RCC 7860 (cell line): ENCODE measurements at places on chromosomes 1 and 21.

- no peak for DNase-seq
These were observed 127.1 kb downstream of the PPIAL4G start for GRCh38 chr1:148355976-148356375.

DNA sequence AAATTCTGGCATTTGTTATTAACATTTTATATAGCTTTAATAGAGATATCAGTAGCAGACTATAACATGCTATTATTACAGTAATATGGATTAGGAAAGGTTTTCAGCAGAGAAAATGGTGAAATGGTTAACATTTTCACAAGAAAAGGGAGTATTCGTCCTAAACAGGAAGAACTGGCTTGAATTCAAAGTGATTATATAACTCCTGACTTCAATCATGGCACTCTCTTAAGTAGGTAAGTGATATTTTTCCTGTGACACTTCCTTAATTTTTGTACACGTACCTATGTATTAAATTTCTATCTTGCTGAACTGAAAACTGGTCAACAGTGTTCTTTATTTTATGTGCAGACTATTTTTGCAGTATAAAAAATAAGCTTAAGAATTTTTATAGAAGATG, 67.9 kb upstream of the CNN3 start:
- DNase-seq = no peak

GRCh38 chr1:172483448-172483847, 39.6 kb upstream of the PIGC start:
- DNase-seq = no peak

DNA sequence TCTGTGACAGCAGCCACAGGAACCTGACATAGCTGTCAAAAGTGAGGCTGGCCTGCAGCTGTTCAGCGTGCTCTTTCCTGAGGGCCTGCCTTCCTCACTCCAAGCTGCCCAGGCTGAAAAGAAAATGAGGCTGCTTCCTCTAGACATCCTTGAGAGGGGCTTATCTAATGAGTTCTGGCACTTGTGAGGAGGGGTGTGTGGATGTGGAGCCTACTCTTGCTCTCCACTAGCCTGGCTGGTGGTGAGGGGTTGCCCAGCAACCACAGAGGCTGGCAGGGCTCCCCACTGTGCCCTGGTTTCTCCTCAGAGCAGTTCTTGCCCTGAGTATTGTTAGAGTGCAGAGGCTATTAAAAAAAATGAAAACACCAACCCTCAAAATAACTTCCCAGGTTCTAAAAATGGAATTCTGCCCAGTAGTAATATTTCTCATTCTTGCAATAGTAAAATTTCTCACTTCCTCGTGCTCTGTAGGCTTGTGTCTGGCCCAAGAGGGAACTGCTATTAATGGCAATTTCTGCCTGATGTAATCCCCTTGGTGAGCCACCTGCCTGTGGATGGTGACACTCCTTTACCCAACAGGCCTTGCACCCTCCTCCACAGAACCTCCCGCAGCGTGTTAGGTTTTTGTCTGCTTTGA, 52.6 kb upstream of the EPS8L3 start:
- DNase-seq = no peak

DNA sequence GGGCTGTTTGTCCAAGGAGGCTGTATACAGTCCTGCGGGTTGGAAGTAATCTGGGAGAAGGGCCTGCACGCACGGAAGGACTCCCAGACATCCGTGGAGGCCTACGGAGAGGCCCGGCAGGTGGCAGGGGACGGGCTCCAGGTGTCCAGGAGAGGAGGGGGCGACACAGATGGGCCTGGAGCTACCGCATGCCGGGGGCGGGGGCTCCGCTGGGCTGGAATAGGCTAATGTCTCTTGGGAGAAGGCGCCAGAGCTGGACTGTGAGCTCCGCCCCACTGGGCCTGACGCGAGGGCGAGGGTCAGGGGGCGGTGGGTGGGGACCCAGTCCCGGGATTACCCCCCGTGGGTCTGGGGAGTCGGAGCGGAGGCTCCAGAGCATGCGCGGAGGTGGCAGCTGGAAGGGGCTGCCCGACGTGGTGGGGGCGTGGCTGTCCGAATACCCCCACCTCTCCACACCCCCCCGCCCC, 659 bp downstream of the AGO1 start:
- DNase-seq = no peak

GRCh38 chr1:168031627-168032026, 94.8 kb upstream of the MPC2 start:
- no peak for DNase-seq

- no peak for DNase-seq
These were observed 58.4 kb upstream of the ATP1B1 start for GRCh38 chr1:169048043-169048442.

DNA sequence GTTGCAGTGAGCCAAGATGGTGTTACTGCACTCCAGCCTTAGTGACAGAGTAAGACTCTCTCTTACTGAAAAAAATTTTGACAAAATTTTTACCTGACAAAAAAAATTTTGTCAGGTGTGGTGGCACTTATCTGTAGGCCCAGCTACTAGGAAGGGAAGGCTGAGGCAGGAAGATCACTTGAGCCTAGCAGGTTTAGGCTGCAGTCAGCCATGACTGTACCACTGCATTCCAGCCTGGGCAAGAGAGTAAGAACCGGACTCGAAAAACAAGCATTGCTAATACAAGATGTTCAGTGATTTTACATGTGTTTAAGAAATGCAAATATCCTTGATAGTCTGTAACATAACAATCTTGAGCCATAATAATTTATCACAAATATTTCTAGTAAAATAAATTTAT, 46.9 kb downstream of the USP48 start:
- no peak for DNase-seq

DNA sequence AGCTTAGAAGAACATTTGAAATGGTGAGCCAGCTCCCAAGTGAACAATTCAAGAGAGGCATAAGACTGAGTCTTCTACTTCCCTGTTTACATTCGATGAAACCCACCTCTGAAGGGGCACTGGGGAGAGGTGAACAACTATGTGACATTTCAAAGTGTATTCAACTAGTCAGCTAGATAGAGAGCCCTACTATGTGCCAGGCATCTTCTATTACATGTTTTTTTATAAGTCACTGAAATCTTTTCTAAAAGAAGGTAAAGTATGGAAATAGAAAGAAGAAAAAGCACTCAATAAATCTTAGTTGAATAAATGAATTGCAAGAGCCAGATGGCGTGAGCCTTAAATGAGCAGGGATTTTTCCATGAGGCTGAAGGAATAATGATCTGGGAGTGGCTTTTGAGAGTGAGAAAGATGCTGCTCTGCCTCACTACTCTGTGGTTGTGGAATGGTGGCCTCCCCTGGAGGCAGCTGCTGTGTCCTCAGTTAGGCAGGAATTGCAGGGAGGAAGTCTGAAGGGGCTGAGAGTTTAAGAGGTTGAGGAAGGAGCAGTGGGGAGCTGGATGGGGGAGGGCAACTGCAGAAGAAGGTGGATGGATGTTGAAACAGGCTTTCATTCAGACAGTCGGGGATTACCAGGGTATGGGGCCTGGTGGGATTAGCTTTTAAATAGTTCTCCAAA, 10.4 kb upstream of the PTPRF start:
- no peak for DNase-seq

DNA sequence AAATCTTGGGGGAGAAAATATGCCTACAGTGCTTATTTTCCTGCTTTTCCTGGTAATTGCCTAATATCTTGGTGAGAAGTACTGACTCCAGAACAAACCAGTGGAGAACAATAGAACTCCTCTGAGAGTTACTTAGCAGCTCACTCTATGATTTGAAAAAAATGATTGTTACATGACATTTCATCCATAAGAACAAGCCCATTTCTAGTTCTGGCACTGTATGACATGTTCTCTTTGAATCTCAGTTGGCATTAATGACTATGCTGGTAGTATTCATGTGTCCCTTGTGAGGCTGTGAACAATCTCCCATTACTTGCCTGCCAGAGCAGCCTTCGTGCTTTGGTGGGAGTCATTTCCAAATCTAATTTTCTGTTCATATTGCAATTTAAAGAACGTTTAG, 58.0 kb downstream of the CLIC4 start:
- no peak for DNase-seq

GRCh38 chr1:33741749-33742148, 122.1 kb upstream of the HMGB4 start:
- no peak for DNase-seq

- DNase-seq = no peak
These were observed 4.2 kb downstream of the PSMB4 start for GRCh38 chr1:151403612-151404011.

DNA sequence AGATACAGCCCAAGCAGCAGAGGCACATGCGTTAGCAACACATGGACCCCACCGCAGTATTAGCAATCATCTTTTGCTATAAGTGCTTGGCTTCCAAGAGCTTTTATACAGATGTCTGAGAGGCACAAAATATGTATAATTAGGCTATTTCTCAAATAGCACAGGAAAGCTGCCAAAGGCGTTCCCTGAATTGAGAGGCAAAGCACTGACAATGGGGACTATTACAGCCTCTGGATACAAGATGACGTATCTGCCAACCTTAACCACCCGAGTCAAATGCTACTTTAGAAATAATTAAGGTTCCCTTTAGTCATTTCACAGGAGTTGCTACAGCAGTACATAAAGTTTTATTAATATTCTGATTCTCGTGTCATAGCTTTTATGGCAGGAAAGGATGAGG, 6.4 kb downstream of the STMN1 start:
- DNase-seq = no peak

- DNase-seq = no peak
These were observed at the start of gene SEMA4A for GRCh38 chr1:156153362-156153761. TSS of gene SEMA4A (plus strand) at chr1:156153585. CDS start at chr1:156154579, 994 bp downstream.

DNA sequence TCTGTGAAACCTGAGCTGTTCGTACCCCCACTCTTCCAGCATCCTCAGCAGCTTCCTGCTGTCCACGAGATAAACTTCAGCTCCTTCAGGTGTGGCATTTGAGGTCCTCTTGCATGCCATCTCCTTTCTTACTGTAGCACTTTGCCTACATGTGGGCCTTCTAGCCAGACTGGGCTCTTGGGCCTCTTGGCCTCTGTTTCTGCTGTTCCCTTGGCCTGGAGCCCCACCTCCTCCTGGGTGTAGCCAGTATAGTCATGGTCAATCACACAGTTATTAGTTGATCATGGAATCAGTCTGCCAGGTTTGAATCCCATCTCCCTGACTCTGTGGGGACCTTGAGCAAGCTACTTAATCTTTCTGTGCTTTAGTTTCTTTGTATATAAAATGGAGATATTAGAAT, 26.4 kb downstream of the TMEM53 start:
- DNase-seq = no peak

GRCh38 chr1:18736958-18737357, 106.3 kb downstream of the PAX7 start:
- no peak for DNase-seq

DNA sequence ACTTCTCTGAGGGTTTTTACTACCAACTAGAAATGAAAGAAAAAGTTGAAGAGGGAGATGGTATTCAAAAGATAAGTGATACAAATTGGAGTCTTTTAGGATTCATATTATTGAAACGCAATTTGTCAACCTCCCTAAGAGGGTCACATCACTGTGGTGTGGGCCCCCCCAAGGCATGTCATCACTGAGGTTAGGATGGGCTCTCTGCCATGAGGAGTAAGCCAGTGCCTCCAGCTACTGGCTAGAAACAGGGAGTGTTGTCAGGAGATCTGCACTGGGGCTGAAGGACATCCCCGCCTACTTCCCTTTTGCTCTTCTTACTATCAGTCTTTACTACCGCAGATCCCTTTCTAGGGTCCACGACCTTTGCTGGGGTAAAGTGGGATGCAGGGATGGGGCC, 25.9 kb downstream of the ITSN1 start:
- no peak for DNase-seq

DNA sequence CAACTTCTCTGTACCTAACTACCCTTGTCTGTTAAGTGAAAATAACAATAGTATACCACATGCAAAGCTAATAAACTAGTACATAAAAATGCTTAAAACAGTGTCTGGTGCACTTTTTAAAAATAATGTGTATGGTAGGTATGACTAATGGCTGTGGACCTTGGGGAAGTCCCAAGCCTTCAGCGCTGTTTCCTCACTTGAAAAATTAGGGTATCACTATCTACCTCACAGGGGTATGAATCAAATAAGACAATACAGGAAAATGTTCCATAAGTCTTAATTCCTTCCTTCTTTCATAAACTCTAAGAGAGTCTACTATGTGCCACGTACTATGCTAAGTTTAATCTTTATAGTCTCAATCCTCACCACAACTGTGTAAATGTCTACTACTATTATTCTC, 32.0 kb downstream of the EGLN1 start:
- DNase-seq = peak; percentile 31

- no peak for DNase-seq
These were observed 11.6 kb downstream of the GJA5 start for GRCh38 chr1:147748676-147749350.

DNA sequence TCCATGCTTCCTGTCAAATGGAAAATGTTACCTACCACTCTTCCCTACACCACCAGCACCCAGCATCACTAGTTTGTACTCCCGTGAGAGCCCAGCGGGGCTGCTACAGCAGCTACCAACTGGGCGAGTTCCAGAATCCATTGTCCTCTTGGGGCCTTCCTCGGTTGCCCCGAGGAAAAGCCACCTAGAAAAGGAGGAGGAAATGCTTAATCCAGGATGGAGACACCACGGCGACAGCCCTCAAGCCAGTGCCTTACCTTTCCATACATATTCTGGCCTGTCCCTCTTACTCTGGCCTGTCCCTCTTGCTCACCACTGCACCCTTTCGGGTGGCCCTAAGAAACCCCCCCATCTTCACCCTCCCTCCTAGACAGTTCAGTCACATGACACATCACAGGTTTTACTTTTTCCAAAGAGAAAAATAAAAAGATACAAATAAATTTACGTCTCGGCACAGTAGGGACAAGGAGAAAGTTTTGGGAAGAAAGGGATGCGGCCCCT, 478 bp downstream of the RIT1 start:
- DNase-seq = peak; percentile 20

- no peak for DNase-seq
These were observed 31.4 kb upstream of the BCL9 start for GRCh38 chr1:147509786-147510395.

DNA sequence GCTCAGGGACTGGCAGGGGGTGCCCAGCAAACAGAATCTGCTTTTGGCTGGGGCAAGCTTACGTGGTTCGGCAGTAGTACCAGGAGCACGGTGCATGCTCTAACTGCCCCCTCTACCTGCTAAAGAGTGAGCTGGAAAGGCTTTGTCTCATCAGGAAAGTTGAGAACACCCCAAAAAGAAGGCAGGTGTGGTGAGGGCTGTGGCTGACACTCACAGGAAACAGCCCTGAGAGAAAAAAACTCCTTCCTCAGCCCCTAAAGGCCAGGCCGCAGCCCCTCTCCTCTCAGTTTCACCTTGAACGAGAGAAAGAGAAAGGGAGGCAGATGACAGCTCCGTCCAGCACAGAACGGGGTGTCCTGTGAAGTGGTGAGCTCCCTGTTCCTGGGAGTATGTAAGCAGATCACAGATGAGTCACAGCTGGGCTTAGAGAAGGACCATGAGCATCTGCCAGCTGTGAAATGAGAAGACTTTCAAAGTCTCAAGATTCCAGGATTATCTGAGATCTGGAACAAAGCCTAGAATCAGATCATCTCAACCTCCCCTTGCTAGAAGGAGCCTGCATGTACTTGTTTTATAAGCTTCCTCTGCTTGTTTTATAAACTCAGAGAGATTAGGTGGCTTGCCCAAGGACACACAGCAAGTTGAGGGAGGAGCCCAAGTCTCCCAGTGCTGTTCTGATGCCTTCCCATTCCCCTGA, 13.4 kb downstream of the LAPTM5 start:
- no peak for DNase-seq
